Right atrium auricular region (tissue), 2 donors: ENCODE measurements at places on chromosomes 1 and 21. TPM values are rescaled to one million over a fixed set of nuclear protein-coding genes. Genes with fewer than 3 reads are reported as not detected.

DNA sequence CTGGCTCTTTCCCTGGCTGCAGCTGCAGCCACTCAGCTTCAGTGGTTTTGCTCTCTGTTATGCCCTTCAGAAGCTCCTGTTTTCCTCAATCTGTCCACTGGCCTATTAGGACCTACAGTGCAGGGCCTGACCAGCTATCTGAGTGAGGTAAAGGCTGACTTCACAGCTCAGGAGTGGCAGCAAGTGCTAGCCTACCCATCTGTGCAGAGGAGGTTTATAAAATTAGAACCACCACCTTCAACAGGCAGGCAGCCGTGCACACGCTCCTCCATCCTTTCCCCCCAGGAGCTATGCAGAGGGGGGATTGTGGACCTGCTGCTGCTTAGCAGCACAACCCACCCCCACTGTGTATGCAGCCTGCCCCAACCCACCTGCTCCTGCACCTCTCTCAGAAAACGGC, 8.3 kb downstream of the ADAR start:
- H3K27me3 ChIP-seq, result no peaks in the 10 kb centered on the region
- no peak for DNase-seq
- peaks cover 59% of the 10 kb centered on the region for H3K36me3 ChIP-seq
- H3K27ac ChIP-seq, result peak overlapping the region; percentile 65
- H3K4me3 ChIP-seq, result no peak overlapping the region

- H3K27me3 ChIP-seq, result no peaks in the 10 kb centered on the region
- H3K4me3 ChIP-seq, result no peak overlapping the region
- no peaks in the 10 kb centered on the region for H3K36me3 ChIP-seq
- H3K27ac ChIP-seq, result no peak overlapping the region
- peaks cover 4% of the 10 kb centered on the region for H3K4me1 ChIP-seq
- no peak for DNase-seq
Observed at GRCh38 chr1:30829889-30830288, 72.3 kb upstream of the LAPTM5 start.

DNA sequence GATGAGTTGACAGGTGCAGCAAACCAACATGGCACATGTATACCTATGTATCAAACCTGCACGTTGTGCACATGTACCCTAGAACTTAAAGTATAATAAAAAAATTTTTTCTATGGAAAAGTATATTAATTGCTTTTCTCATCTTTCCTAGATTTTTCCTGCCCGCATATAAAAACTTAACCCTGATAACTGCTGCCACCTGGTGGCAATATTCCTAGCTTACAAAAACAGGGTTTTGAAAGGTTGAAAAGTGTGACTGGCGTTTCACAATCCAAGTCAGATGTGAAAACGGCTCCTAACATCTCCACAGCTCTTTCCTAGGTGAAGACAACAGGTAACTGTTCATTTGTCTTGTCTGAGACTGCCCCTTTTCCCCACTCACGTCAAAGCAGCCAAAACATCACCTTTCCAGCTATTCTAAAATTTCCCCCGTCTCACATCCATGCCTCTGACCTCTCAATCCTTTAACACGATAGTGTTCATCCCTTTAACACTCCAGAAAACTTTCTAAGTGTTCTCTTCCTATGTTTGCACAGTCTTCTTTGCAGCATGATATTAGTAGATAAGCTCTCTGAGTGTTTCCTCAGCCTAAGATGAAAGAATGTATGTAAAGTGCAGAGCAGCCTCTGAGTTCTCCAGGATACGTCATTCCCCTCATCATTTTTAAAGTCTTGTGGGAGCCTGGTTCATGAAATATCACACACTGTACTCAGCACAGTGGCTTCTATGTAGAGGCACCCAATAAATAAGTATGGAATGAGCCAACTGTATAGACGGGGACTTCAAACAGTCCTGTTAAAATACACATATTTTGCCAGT, 27.5 kb downstream of the OVGP1 start:
- H3K36me3 ChIP-seq, result no peaks in the 10 kb centered on the region
- H3K27me3 ChIP-seq, result no peaks in the 10 kb centered on the region
- no peaks in the 10 kb centered on the region for H3K4me1 ChIP-seq
- no peak overlapping the region for H3K27ac ChIP-seq
- peak; percentile 71 for DNase-seq

- H3K4me3 ChIP-seq, result no peak overlapping the region
- no peak overlapping the region for H3K27ac ChIP-seq
- no peaks in the 10 kb centered on the region for H3K36me3 ChIP-seq
- no peaks in the 10 kb centered on the region for H3K27me3 ChIP-seq
Observed at GRCh38 chr21:33011462-33011861, 14.3 kb upstream of the OLIG2 start.

Gene RGS5
- 381 TPM for total RNA-seq

Gene RBM11
- total RNA-seq, result 1.7 TPM

Gene ABCG1
- total RNA-seq, result 7.9 TPM

Gene ALX3
- total RNA-seq, result not detected

Gene INSRR
- total RNA-seq, result not detected
